ENCODE measurements at places on chromosomes 1 and 21. TPM values are rescaled to one million over a fixed set of nuclear protein-coding genes. Genes with fewer than 3 reads are reported as not detected.

Gene GPA33
- 1.0 TPM for total RNA-seq

Gene CHIT1
- total RNA-seq: not detected

Gene TMEM81
- total RNA-seq: 1.8 TPM

Gene NPR1
- total RNA-seq: 0.02 TPM

Gene RSBN1
- total RNA-seq: 9.9 TPM

GRCh38 chr1:101308935-101309333 lies 72.1 kb downstream of the S1PR1 start:
- DNase-seq: no peak

DNA sequence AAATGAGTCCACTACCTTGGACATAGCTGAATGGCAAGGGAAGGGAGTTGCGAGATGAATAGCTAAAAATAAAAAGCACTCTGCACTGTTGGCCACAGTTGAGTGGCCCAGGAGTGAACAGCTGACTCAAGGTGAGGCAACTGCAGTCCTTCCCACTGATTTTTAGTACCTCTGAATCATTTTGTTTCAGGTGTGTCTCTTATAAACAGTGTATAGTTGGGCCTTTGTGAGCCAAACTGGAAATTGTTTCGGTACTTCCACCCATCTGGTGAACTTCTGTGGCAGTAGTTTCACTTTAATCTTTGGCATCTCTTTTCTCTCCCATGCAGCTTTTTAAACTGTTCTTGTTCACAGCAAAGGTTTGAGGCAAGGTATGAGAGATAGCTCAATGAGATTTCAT lies 122.7 kb downstream of the VAV3 start:
- no peak for DNase-seq

DNA sequence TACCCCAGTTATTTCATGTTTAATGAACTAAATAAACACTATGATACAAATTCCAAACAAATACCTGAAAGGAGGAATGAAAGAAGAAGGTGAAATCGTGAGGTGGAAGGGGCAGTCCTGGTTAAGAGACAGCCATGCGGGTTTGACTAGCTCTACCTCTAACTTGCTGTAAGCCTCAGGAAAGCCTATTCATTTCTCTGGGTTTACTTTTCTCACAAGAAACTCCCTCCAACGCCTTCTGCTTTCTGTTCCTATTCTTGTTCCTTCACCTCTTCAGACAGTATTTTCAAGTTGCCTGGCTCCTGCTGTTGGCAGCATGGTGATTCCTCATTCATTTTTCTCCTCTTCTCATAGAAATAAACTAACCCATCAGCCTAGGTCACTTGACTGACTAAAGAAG lies 92.4 kb downstream of the NTPCR start:
- no peak for DNase-seq

- DNase-seq: no peak
Measured at GRCh38 chr21:44082648-44083440, 24.4 kb upstream of the PWP2 start.

GRCh38 chr1:80047791-80048190 lies 1041.3 kb upstream of the ADGRL4 start:
- peak; percentile 10 for DNase-seq

- no peak for DNase-seq
Measured at GRCh38 chr1:181140891-181141290, 52.4 kb downstream of the IER5 start.

DNA sequence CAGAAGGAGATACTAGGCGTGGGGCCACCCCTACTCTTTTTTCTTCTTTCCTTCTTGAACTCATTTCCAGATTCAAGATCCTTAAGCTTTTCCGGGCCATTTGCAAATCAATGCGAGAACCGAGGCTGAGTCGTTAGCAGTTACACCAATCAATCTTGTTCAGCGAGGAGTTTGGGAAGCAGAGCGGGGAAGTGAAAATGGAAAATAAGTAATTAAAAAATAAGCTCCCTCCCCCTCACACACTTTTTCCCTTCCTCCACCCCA lies 1.7 kb upstream of the NEGR1 start:
- DNase-seq: peak; percentile 52
